ENCODE measurements at places on chromosomes 11 and 22.

- DNase-seq = peak; percentile 38
These were observed 879 bp downstream of the TMEM121B start for GRCh38 chr22:17120281-17120680.

DNA sequence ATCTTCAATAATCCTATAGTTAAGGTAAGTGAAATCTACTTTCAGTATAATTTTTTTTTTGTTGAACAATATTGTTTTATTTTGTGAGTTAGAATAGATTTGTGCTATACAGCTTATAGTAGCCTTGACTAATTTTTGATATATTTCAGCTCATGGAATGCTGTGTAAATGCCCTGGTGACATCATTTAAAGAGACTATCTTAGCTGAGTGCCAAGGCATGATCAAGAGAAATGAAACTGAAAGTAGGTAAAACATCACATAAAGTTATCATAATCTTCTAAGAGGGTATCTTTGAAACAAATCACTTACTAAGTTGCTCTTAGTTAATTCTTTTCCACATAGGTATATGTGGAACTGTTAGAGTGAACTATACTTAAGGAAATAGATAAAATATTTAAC, 51.4 kb upstream of the ACAT1 start:
- no peak for DNase-seq

DNA sequence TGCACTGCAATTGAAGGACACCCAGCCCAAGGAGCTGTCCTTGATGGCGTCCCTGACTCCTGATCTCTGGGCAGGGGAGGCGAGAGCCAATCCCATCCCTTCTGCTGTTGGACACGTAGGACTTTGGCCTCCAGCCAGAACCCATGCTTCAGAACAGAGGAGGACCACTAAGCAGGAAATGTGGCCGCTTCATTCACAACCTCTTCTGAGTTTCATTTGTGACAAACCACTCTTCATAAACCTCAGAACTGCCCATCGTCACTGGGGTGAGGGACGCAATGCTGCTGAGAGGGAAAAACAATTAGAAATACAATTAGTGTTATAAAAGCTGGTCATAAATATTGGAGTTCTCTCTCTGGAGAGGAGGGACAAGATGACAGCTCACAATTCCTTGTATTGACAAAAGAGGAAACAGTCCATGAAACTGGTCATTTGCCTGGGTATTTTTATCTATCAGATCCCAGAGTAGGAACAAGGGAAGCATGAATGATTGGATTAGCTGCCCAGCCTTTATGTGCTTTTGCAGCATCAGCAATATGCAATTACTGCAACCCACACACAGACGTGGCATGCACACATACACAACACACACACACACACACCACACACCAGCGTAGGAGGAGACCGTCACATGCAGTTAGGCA, 216.5 kb upstream of the CADM1 start:
- peak; percentile 77 for DNase-seq

DNA sequence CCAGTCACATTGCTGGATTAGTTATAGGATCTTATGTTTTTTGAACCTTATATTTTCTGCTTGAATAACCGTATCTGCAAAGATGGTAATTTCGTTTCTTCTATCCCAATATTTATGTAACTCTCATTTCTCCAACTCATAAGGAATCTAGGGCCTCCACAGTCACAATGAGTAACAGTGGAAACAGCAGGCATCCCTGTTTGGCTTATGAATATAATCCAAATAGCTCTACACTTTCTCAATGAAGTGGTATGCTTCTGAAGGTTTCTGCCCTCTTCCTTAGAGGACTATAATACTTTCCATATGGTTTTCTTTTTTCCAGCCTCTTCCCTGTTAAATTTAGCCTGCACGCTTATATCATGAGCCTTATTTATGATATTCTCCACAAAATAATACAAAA, 16.5 kb downstream of the ATP6V1E1 start:
- DNase-seq = no peak

DNA sequence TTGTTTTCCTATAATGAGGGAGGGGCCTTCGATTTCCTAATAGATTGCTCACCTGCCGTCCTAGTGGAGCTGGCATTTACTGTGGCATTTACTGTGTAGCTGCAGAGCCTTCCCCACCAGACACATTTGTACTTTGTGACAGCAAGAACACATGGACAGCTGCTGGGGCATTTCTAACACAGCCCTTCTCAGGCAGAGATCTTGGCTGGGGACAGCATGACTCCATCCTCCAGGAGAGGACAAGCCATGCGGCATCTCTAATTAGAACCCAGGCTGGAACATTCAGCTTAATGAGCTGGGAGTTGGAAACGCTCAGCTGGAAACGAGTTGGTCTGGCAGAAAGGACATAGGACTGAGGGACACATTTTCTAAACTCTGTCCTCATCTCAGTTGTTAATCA, 887.5 kb downstream of the NTM start:
- DNase-seq = peak; percentile 42

GRCh38 chr11:102114032-102114431, 3.8 kb downstream of the YAP1 start:
- no peak for DNase-seq

DNA sequence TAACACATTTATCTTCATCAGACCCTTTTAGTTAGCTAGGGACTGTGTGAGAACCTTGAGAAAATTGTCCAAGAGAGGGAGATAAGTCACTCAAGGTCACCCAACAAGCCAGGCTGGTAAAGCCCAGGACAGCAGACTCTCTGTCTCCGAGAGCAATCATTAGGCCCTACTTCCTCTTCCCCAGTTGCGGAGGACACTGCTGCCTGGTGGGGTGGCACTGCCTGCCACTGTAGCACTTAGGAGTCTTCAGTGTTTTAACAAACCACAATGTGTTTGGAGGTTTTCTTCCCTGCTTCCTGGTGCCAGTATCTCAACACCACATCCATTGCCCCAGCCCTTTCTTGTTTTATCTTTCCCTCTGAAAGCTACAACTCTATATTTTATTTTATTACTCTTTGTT, 132.1 kb upstream of the LDLRAD3 start:
- no peak for DNase-seq

DNA sequence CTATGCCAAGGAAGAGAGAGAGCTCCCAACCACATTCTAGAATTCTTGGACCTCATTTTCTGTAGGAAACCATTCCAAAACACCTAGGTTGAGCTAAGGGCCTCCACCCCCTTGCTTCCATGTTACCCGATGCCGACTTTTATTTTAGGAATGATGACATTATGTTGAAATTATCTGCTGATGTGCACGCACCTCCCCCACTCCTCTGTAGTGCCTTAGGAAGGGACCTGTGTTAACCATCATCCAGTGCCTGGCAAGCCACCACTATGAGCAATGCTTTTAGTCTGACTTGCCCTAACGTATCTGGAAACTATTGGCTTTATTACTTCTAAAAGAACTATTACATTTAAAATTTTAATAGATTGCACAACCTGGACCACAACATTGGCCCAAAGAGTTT, 42.1 kb downstream of the NCAPD3 start:
- DNase-seq = no peak

- DNase-seq = no peak
These were observed 12.4 kb downstream of the CRELD2 start for GRCh38 chr22:49930596-49931412.

- no peak for DNase-seq
These were observed 57.1 kb upstream of the PSMA1 start for GRCh38 chr11:14577292-14577691.

- no peak for DNase-seq
These were observed 16.3 kb downstream of the LGR4 start for GRCh38 chr11:27456140-27456794.

GRCh38 chr11:83782329-83782728, 496.2 kb upstream of the CCDC90B start:
- peak; percentile 10 for DNase-seq

GRCh38 chr11:22169833-22170232, 23.1 kb upstream of the ANO5 start:
- peak; percentile 27 for DNase-seq

- peak; percentile 51 for DNase-seq
These were observed 318.7 kb downstream of the BUD13 start for GRCh38 chr11:116454020-116454645.

- no peak for DNase-seq
These were observed 3.4 kb upstream of the ZC3H12C start for GRCh38 chr11:110089617-110090282.

DNA sequence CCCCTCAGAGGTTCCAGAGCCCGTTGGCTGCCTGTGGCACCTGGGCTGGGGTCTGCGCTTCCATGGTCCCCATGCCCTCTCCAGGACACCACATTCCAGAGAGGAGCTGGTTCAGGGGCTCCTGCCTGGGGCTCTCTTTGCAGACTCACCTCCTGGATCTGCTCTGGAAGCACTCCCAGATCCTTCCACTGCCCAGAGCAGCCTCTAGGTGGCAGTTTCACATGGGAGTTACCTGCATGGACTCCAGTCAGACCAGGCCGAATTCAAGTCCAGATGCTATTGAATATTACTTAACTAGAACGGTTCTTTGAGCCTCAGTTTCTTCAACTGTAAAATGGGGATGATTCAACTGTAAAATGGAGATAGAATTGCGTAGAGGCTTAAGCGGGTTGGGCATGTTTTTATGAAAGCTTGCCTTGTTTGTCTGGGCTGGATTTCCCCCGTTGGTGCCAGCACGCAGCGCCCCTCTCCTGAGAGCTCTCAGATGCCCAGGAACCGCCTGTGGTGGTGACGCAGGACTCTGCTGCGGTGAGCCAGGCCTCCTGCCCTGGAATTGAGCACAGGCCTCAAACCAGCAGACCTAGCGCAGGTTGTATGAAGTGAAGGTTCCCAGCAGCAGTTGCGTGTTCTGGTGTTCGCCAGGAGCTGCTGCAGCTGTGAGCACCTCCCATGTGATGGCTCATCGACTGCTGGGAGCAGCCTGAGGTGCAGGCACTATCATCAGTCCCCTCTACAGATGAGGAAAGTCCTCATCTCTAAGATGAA, 44.2 kb downstream of the LMO1 start:
- peak; percentile 24 for DNase-seq

DNA sequence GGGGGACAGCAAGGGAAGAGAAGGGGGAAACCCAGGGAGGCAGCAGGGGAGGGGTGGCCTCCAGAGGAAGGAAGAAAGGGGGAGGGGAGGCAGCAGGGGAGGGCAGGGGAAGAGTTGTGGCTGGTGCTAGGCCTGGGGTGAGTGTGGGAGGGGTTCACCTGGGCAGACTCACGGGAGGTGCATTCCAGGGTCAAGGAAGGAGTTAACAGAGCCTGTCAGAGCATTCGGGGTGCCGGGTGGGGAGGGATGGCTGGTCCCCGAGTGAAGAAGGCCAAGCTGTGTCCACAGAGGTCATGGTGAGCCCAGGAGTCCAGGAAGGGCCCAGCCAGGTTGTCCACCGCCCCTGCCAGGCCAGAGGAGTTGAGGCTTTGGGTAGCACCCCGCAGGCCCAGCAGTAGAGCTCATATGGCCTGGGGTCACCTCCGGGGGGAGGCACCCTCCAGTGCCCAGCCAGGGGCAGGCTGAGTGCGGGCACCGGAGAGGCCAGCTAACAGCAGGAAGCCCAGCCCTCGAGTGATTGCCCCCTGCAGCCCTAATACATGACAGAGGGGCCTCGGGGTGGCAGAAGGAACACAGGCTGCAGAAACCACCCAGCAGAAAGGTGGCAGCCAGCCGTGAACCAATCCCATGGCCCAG, 31.1 kb upstream of the PPARA start:
- DNase-seq = peak; percentile 36

GRCh38 chr11:32374261-32374711, 61.1 kb downstream of the WT1 start:
- peak; percentile 15 for DNase-seq

- DNase-seq = no peak
These were observed 11.5 kb downstream of the TNKS1BP1 start for GRCh38 chr11:57313071-57313787.

- peak; percentile 32 for DNase-seq
These were observed 128.9 kb downstream of the CCDC34 start for GRCh38 chr11:27234043-27234668.

GRCh38 chr11:134386945-134387344, 25.1 kb downstream of the B3GAT1 start:
- no peak for DNase-seq

DNA sequence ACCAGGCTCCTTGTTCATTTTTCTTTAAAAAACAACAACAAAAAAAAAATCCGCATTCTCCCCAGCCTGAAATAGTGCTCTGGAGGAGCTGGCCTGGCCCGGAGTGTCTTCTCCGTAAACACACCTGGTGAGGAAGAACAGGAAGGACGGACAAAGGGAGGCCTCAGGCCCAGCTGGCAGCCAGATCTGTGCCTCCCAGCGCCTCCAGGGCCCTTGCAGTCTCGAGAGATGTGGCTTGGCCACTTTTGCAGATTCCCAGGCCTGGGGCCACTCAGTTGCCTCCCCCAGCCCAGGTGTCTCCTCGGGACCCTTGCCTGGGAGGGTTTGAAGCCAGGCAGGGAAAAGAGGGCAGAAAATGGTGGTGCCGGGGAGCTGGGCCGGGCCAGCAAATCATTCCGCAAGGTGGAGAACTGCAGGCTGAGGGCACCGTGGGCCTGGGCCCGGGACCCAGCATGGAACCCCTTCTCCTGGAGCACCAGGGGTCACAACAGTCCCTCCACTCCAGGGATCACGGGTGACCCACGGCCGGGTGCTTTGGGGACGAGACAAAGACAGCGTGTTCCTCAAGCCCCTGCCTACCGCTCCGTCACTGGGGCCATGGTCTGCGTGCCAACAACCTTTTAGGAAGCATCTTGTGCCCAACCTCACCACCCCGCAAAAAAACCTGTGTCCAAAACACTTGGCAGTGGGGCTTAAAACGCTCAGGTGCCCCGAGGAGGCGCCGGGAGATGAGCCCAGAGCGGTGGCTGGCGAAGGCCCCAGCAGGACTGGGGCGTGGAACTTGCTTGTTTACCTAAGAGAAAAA, 67.1 kb upstream of the WNT7B start:
- no peak for DNase-seq

GRCh38 chr11:43578346-43579170, 102.0 kb upstream of the HSD17B12 start:
- peak; percentile 26 for DNase-seq

GRCh38 chr11:75107187-75107586, 10.5 kb upstream of the OR2AT4 start:
- no peak for DNase-seq

- DNase-seq = no peak
These were observed 65.5 kb upstream of the ARFGAP3 start for GRCh38 chr22:42922374-42923191.

GRCh38 chr11:63022441-63022840, 6.8 kb upstream of the SLC22A8 start:
- DNase-seq = no peak

GRCh38 chr11:123683428-123684170, 29.2 kb upstream of the SCN3B start:
- no peak for DNase-seq

GRCh38 chr22:36613958-36614357, 85.0 kb upstream of the EIF3D start:
- no peak for DNase-seq

- DNase-seq = no peak
These were observed 42.8 kb downstream of the REXO2 start for GRCh38 chr11:114482114-114482513.

DNA sequence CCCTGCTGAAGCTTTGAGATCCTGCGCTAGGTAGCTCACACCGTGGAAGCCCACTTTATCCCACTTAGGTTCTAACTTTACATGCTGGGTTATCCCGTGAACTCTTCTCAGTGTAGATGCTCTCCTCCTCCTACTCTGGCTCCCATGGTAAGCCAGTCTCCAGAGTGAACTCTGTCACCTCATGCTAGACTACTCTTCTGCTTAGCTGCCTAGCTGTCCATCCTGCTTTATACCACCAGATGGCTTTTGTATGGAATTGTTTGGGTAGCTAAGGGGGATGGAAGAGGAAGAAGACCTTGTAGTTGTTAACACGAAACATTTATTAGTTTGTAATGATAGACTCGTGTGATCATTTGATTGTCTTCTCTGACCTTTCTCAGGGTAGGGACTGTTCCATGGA, 46.8 kb downstream of the EMSY start:
- DNase-seq = no peak
